ENCODE measurements at places on chromosomes 2 and 18.

DNA sequence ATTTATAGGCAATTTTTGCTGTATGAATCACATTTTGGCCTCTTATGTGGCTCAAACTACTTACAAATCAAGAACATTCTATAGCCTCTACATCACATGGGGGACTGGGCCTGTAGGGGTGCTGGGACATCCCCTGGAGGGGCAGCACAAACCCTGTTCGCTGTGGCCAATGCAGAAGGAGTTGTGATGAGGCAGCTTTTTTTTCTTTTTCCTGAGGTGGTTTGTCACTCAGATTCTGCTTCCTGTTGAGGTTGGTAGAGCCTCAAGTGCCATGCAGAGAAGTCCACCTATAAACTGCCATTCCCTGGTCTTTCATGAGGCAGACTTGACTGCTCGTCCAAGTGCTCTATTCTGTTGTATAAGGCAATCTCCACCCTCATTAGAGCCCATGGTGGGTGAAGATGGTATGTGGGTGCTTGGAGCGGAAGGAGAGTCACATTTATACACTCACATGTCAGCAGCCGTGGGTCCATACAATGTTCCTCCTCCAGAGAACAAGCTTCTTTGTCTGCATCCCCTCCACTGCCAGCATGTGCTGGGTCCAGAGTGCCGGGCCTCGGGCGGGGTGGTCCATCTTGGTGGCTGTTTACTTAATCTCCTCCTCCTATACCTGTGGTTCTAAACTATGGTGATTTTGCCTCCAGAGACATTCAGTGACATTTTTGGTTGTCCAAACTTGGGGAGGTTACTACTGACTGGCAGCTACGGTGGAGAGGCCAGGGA is 120.3 kb downstream of the ACOXL start:
- DNase-seq, result peak; percentile 34

- no peak for DNase-seq
Observed at GRCh38 chr2:134900151-134900550, 18.5 kb upstream of the CCNT2 start.

DNA sequence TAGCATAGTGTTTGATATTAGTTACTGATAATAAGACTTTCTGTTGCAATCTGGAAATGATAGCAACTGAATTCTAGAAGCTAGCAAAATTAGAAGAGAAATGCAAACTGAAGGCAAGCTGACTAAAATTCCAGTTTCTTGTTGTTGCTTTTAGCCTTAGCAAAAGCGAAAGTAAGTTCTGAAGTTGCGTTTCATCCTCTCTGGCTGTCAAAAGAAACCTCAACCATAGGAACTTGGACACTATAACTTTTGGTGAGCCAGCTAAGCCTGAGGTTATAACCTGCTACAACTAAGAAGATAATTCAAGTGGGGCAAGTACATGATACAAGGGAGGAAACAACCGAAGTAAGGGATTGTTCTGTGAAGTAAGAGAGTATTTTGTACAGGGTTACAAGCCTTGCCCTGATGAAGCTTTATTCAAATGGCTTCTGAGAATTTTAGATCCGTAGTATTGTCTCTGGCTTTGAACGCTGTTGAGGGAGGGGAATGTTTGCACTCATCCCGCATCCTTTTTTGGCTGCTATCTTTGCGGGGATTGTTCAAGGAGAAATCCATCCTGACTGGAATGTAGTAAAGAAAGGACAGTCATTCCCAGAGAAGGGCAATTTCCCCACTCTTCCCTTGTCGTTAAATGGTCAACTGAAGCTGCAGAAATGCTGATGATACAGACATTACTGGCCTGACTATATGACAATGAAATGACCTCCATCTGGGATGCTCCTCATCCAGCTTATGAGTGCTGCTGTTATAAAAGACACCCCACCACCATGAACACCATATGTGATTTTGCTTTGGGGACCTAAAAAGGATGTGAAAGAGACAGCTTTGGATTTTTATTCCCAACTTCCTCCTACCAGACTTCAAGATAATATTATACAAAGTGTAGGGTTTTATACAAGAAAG is 7.0 kb upstream of the TMX3 start:
- DNase-seq, result peak; percentile 64

DNA sequence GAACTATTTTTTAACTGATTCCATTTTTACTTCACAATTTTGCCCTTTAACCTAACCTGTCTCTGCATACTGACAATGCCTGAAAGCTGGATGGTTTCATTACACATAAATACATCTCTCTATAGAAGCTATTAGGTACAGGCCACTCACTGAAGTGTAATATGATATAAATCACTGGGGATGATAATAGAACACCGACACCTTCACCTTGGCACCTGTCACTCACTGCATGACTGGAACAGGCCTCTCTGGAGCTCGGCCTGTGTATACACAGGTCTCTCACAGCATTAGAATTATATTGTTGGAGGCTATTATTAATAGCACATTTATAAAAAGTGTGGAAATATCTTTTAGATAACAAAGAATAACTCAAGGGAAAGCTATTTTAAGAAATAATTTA is 138.2 kb downstream of the TMEM131 start:
- no peak for DNase-seq

DNA sequence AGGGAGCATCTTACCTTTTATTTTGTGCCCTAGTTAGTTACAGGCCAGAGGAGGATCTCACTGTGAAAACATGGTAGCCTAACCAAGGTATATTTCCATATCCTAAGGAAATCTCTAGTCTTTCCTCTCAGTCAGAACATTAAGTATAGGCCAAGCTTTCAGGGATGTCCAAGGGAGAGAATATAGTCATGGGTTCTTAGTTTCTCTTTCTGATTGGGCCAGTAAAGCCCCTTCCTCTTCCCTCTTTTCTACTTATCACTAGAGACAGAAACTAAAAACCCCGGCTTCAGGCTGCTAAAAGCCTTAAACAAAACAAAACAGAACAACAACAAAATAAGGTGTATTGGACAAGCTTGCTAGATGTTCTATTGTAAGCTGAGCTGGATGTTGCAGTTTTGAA is 44.3 kb upstream of the TNFRSF11A start:
- DNase-seq, result no peak

- peak; percentile 90 for DNase-seq
Observed at GRCh38 chr2:24163186-24163585, 11.7 kb upstream of the FAM228A start.

DNA sequence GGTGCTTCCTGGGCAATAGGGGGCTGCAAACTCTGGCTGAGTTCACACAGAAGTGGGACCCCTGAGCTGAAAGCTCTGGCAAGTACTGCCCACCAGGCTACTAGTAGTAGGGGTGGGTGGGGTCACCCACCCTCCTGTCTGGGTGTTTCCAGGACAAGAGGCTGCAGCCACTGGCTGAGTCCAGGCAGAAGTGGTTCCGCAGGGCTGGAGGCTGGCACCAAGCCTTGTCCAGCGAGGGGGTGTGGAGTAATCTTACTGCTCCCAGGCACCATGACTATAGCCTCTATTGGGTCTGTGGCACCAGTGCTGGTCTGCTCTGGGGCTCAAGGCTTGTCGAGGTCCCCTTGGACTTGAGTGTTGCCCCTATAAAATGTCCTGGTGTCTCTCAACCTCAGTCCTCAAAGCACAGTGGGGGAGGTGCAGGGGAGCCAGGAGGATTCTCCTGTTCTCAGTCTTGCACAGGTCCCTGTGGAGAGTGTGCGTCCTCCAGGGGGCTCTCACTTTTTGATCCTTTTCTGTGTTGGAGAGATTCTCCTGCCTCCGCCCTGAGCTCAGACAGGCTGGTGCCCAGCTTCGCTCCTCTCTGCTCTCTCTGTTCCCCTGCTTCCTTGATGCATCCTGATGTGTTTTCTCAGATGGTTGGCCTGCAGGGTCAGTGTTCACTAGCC is 48.1 kb downstream of the NUP35 start:
- DNase-seq, result no peak

GRCh38 chr2:23231865-23232264 is 153.1 kb upstream of the KLHL29 start:
- no peak for DNase-seq

Measured in MV-4-11 (cell line).